DMS79 treated with DMSO at 0.1 percent for 48 hours (cell line): ENCODE measurements at places on chromosomes 5 and 9.

DNA sequence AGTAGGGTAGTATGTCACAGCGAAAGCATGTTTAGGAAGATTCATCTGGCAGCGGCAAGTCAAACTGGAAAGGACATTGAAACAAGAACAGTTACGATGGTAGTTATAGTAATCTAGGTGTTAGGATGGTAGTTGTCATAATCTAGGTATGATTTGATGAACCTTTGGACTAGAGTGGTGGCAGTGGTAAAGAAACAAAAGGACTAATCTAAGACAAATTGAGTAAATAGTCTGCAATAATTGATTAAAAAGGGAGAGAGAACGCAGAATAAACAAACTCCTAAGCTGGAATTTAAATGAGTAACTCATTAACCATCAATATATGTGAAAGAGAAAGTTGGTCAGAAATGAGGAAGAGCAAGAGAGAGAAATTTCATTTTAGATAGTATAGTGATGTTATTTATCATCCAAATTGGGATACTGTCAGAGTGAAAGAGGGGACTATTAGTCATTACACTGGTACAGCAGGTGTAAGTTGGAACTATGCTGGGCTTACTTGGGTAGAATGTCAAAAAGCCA lies 56.8 kb downstream of the MTREX start:
- DNase-seq = no peak

- DNase-seq = no peak
These were observed 118.6 kb upstream of the IRX4 start for GRCh38 chr5:2001300-2001699.

DNA sequence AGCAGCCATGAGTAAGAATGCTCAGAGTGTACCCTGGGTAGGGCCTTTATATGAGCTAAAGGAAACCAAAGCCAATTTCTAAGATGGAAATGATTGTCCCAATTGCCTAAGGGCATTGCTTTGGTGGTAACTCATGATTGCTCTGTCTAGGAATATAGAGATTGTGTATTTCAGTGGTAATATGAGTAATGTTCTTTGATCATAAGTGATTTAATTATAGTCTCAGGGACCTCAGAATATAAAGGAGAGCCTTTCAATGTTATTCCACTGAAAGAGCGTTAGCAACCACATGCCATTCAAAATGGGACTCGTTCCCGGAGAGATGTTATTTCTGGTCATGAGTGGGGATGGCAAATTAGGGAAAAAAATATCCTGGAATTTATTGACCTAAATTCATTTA lies 340.5 kb downstream of the ARHGEF28 start:
- DNase-seq = peak; percentile 9

DNA sequence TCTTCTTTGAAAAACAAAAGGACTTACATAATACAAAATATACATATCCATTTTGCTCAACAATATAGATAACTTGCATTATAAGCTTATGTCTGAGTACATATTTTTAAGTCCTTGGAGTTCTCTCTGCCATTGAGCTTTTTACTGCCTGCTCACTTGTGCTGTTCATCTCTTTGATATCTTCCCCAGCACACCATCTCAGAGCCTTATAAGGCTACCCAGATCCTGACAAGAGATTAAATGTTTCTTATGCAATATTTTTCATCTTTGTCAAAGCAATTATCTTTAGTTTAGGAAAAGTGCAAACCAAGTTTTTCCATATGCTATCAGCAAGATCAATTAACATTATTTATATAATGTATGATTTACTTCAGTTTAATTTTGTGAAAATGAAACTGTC lies 60.7 kb upstream of the ITGA1 start:
- no peak for DNase-seq

- DNase-seq = no peak
These were observed 432.7 kb upstream of the KLF4 start for GRCh38 chr9:107922260-107922659.

GRCh38 chr9:33459115-33459514 lies 11.7 kb upstream of the AQP3 start:
- no peak for DNase-seq

DNA sequence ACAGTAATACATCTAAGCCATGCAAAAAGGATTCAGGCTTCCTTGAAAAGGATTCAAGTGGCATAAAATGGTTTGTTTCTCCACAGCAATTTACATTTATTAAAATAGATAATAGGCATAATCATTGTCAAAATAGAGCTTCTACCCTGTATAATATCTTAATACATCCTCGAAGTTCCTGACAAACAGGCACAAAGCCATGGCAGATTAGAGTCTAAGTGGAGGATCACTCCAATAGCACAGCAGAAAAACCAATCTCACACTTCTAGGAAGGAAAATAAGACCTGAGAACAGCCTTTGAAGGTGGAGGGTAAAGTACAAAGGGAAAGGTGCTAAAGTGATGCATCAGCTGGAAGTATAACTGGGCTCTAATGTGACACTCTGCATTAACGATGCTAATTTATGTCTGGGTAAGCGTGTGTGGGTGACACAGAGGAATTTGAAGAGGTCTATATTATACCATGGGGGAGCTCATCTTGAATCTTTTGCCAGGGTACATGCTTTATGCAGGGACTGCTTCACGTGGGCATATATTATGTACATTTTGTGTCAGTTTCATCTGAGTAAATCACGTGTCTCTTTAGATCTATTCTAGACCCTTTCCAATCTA lies 28.8 kb downstream of the PPP2R2B start:
- DNase-seq = no peak
